IMR-90 (cell line): ENCODE measurements at places on chromosomes 5 and 9. TPM values are rescaled to one million over a fixed set of nuclear protein-coding genes. Genes with fewer than 3 reads are reported as not detected.

POMT1 gene
- 34.7 and 36.5 TPM in 2 replicates for polyA plus RNA-seq

VCAN gene
- polyA plus RNA-seq = 45.3 and 47.5 TPM in 2 replicates

ZCCHC9 gene
- 16.9 and 20.4 TPM in 2 replicates for polyA plus RNA-seq

RLN2 gene
- not detected in 2 replicates for polyA plus RNA-seq

IFT74 gene
- 4.5 and 4.6 TPM in 2 replicates for polyA plus RNA-seq

NUTM2G gene
- polyA plus RNA-seq = not detected in 2 replicates

SLC36A3 gene
- polyA plus RNA-seq = not detected in 2 replicates

ROR2 gene
- polyA plus RNA-seq = 3.5 and 4.8 TPM in 2 replicates

GRPEL2 gene
- 4.8 and 6.2 TPM in 2 replicates for polyA plus RNA-seq

OTP gene
- not detected in 2 replicates for polyA plus RNA-seq

GRCh38 chr9:107949061-107949460 is 459.5 kb upstream of the KLF4 start:
- DNase-seq = no peak

GRCh38 chr5:170235876-170236864 is 3.4 kb downstream of the C5orf58 start:
- no peak for DNase-seq

- DNase-seq = peak; percentile 68
Measured at GRCh38 chr5:45385321-45386058, 310.7 kb downstream of the HCN1 start.

DNA sequence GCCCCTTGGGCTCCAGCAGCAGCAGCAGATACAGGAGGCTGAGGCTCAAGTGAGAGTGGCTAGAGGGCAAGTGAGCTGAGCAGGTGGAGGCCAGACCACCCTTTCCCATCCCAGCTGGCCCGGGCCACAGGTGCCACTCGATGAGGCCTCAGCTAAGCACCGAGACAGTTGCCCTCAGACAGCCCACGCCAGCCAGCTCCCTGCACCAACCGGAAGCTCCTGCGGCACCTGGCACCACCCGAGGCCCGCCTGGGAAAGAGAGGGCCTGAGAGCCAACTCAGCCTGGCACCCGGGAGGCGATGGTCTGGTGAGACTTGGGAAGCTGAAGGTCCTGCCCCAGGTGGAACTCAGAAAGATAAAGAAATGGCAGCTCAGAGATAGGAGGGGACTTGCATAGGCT is 28.3 kb upstream of the TTLL11 start:
- no peak for DNase-seq

DNA sequence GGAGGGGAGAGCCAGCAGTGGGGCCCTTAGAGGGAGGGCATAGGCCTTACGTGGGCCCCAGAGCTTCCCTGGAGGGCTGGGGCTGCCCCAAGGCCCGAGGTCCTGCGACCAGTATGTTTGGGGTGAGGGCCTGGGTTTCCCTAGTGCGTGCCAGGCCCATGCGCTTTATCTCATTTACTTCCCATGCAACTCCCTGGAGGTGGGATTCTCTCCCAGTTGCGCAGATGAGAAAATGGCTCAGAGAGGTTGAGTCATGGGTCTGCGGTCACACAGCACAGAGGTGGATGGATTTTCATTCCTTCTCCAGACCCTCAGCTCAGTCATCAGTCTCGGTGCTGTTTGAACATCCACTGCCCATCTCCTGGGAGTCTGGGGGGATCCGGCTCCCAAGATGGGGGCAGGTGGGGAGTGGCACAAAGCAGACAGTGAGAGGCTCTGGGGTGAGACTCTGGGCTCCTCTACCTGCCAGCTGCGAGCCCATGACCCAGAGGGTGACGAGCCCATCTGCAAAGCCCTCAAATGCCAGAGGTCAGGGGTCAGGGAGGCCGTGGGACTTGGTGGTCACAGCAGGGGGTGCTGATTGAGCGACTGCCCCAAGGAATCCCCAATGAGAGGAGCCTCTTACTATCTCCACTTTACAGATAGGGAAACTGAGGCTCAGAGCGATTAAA is 171.2 kb downstream of the GAPVD1 start:
- no peak for DNase-seq

- peak; percentile 69 for DNase-seq
Measured at GRCh38 chr9:14433351-14434157, 119.6 kb upstream of the NFIB start.

DNA sequence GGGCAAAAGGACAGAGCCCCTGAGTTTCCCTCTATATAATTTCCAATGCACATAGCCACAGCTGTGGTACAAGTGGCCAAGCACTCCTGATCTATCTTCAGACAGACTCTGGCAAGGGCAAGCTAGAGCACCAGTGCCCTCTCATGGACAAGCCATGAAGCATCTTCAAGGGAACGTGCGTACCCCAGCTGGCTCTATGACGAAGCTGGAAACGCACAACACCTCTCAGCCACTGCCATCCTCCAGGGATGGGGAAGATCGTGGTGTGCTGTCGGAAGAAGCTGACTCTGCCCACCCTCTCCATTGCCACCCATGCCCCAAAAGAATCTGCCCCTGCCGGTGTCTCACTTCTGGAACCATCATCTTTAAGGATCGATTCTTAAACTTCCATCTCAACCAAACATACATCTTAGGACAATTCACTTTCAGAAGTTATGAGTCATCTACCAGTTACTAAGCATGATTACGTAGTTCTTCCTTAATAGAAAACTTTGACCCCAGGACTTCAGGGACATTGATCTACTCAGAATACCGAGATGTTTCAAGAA is 482.9 kb downstream of the AGTPBP1 start:
- no peak for DNase-seq

DNA sequence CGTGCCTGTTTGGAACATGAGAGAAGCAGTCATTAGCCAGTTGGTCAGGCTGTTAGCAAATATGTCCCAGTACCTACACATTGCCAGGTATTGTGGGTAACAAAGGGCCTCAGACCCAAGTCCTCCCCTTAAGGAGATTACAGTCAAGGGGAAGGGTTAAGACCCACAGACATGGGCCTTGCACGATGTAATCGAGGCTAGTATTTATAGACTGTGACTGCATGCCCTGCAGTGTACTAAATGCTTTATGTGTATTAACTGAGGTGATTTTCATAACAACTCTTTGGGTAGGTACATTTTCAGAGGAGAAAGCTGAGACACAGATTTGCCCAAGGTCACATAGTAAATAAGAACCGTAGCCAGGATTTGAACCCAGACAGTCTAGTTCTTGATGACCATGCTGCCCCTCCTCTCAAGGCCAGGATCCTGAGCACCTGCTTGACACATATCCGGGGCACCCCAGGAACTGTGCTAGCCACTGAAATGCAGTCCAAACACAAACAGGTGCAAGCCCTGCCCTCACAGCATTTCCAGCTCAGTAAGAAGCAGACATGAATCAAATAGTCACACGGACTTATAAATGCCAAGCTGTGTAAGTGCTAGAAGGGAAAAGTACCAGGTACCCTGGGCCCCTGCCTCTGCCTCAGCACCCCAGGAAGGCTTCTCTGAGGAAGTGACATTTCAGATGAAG is 32.0 kb upstream of the GRPEL2 start:
- DNase-seq = no peak

DNA sequence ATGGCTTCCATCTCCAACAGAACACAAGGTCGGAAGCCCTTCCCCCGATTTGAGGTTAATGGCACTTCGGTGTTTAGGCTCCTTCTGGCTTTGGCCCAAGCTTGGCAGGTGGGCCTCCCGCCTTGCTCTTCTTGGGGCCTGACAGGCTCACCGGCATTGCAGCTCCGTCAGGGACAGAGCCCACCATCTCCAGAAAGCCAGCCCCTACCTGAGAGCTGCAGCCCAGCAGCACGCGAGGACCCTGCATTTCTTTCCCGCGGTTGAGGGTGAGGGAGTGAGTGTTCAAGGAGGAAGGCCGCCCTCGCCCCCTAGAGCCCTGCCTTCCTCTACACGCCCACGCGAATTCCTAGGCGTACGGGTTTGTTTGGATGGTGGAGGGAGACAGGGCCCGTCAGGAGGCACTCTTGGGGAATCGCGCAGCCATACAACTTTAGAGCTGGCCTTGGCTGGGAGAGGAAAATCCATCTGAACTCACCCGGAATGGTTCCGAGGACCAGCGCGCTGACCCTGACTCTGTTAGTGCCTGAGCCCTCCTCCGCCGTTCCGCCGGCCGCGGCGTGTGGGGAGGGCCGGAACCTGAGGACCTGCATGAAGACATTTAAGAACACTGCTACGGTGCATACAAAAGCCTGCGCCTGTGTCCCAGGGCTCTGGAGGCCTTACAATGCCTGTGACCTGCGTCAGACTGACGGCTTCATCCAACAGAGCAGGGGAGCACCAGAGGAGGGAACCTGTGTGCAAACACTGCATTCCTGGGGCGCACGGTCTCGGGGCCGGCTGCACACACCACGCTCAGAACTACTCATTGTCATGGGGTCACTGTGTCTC is 73.8 kb downstream of the MRPL36 start:
- no peak for DNase-seq

- DNase-seq = no peak
Measured at GRCh38 chr9:109974143-109974917, 194.3 kb downstream of the PALM2AKAP2 start.

GRCh38 chr9:4997631-4998030 is 12.6 kb downstream of the JAK2 start:
- no peak for DNase-seq

- DNase-seq = no peak
Measured at GRCh38 chr9:4124266-4124665, 175.6 kb downstream of the GLIS3 start.

DNA sequence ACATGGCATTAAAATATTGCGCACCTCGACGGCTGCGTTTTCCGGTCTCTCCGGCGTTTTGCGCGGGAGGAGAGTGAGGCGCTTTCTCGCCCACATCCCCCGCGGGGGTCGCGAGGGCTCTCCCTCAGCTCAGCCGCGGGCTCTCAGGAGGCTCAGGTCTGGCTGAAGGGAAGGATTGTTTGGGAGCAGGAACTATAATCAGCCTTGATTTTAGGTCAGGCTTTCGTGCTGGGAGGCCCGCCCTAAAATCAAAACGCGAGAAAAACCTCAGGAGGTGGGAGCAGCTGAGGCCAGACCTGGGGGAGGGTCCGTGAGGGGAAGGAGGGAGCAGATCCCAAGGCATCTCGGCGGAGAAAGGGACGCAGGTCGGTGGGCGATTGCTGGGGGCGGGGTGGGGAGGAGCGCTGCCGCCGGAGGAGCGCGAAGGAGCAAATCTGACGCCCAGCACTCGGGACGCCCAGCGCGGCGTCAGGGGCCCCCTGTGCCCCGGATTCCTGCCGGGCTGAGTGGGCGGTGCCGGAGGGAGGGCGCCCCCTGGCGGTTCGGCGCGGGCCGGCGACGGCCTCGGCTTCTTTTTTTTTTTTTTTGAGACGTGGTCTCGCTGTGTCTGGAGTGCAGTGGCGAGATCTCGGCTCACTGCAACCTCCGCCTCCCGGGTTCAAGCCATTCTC is 18.7 kb upstream of the RNF130 start:
- DNase-seq = peak; percentile 59
